ENCODE measurements at places on chromosomes 11 and 22.

DNA sequence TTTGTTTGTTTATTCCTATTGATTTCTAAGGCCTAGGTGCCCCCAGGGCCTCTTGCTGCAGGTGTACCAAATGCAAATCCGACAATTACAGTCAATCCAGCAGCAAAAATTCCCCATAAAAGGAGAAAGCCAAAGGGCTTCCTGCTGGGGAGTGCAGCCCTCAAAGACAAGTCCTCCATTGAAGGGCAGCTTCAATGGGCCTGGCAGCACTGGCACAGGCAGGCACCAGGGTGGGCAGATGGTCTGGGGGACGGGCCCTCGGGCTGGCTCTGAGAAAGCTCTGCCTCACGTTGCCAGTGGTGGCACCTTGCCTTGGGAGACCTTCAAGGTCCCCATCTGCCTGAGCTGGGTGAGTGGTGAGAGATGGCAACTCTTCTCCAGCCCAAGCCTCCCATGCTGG is 128.0 kb downstream of the DSCAML1 start:
- DNase-seq: no peak

GRCh38 chr11:65593518-65594414 is 1.8 kb downstream of the KCNK7 start:
- peak; percentile 66 for DNase-seq

- no peak for DNase-seq
Measured at GRCh38 chr22:48575618-48576332, 1251.9 kb downstream of the BRD1 start.

- DNase-seq: no peak
Measured at GRCh38 chr11:124359566-124359965, 24.7 kb downstream of the OR8B2 start.

DNA sequence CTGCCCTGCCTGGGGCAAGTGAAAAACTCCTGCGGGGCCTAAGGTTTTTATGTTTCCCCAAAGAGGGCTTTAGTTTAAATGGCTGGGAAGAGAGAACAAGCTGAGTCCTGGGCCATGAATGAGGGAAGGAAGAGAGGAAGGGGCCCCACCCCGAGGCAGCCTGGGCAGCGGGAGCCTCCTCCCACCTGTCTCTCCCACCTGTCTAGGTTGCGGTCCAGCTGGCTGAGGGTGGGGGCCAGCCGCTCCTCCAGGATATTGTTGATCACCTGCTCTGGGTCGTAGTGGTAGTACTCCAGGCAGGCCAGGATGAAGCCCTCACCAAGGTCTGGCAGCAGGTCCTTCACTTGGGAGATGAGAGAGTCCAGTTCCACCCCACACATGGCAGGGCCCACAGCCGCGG is 34.6 kb downstream of the UQCR10 start:
- no peak for DNase-seq

GRCh38 chr11:124442442-124442841 is 3.1 kb downstream of the OR8B8 start:
- no peak for DNase-seq
